ENCODE measurements at places on chromosomes 2 and 18.

GRCh38 chr2:29751390-29751789, 170.0 kb downstream of the ALK start:
- no peak for DNase-seq

GRCh38 chr2:237585590-237586221, 4.8 kb downstream of the RAB17 start:
- DNase-seq, result no peak

- no peak for DNase-seq
Measured at GRCh38 chr18:27185025-27185763, at the start of gene CHST9. Gene CHST9 (minus strand): TSS chr18:27185308. CDS start chr18:27142809, 42,499 bp downstream.

GRCh38 chr2:70565039-70565731, 11.6 kb upstream of the TGFA start:
- DNase-seq, result no peak

- peak; percentile 21 for DNase-seq
Measured at GRCh38 chr2:190713471-190713870, 64.6 kb downstream of the NAB1 start.

- no peak for DNase-seq
Measured at GRCh38 chr2:175418224-175418835, 236.8 kb upstream of the ATP5MC3 start.

DNA sequence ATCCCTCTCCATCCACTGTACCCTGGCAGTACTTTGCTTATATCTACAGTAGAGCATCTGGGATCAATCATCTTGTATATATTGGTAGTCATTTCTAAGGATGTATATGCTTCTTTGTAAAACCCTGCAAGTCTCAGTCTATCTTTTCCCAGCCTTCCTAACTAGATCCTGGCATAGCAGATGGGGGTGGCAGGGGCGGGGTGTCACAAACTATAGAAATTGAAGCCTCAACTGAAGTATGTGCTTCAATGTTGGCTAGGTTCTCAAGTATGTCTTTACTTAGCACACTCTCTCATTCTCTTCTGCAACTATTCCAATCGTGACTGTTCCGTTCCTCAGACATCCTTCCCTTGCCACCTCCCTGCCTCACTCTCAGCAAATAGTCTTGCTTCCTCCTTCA, 30.1 kb upstream of the AGPS start:
- DNase-seq, result no peak

- peak; percentile 46 for DNase-seq
Measured at GRCh38 chr2:121478996-121479745, 51.5 kb upstream of the RNU4ATAC start.

- peak; percentile 0 for DNase-seq
Measured at GRCh38 chr2:81266106-81266505, 961.6 kb upstream of the LRRTM1 start.

DNA sequence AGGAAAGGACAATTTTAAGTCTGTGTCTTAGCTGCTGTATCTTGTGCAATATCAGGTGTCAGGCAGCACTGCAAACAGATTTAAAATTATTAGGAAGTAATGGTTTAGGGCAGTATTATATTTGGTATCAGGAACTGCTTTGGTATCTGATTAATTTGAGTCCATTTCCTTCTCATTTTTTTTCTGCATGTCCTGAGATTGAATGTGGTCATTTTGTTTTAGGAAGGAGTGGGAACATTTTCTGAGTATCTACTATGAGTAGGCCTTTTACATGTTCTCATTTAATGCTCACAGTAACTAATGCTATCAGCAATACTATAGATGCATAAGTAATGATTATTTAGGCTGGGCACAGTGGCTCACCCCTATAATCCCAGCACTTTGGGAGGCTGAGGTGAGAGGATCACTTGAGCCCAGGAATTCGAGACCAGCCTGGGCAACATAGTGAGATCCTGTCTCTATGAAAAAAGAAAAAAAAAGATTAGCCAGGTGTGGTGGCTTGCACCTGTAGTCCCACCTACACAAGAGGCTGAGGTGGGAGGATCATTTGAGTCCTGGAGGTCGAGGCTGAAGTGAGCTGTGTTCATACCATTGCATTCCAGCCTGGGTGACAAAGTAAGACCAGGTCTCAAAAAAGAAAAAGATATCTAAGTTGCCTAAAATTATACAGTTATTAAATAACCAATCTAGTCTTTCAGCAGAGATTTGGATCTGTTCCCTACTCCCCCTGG, 4.7 kb downstream of the FMNL2 start:
- no peak for DNase-seq

DNA sequence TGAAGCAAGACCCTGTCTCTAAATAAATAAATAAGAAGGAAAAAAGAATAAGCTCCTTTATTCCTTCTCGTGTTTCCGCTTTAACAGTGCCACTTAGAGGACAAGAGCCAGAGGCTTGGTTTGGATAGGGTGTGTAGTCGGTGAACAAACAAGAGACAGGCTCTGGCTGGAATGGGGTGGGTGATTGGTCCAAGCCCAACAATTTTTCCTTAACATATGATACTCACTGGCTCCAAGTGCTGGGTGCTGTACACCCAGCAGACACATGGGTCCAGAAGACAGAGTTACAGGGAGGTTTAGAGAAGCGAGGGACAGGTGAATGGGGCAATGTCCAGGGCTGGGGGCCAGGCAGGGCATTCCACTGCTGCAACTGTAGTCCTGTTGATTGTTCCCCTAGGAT, 77.8 kb downstream of the NCAPH start:
- DNase-seq, result no peak

GRCh38 chr2:28413899-28414295, 21.2 kb downstream of the FOSL2 start:
- no peak for DNase-seq

- peak; percentile 4 for DNase-seq
Measured at GRCh38 chr2:216743781-216744180, 48.4 kb upstream of the IGFBP5 start.

GRCh38 chr18:48611203-48611602, 72.4 kb downstream of the CTIF start:
- no peak for DNase-seq

- no peak for DNase-seq
Measured at GRCh38 chr18:56756966-56757365, 105.8 kb downstream of the WDR7 start.

DNA sequence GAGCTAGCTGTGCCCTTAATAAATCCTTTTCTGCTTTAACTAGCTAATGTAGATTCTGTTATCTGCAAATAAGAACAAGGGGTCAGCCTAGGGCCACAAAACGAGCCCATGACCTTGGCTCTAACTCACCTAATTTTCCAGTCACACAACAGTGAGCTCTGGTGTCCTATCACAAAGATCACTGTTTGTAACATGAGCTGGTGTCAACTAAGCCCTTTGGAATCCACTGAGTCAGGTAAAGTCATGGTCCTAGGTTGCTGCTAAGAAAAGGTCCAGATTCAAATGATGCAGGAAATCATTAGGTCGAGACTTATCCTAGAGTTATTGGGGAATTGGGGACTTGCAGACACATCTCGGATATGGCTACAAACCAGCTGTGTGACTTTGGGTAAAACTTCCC, 49.9 kb downstream of the ST8SIA5 start:
- DNase-seq, result no peak

DNA sequence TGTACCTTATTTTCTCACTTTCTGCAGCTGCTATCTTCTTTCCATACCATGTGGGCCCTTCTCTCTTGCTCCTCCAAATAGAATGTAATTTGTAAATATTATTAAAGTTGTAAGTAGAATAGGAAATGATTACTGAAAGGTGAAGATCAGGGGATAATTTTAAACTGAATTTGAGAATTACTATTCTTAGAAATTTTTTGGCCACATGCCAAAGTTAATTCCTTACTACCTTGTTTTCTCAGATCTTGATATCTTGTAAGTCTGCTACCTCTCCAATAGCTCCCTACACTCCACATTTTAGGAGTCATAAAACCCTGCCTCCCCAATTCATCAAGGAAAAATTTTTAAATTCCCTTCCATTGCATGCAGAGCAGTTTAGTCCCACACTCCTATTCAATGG, 442.7 kb downstream of the SATB2 start:
- no peak for DNase-seq

GRCh38 chr2:62787386-62787785, 81.9 kb downstream of the EHBP1 start:
- peak; percentile 52 for DNase-seq

- no peak for DNase-seq
Measured at GRCh38 chr2:437756-438393, 150.0 kb upstream of the ALKAL2 start.

DNA sequence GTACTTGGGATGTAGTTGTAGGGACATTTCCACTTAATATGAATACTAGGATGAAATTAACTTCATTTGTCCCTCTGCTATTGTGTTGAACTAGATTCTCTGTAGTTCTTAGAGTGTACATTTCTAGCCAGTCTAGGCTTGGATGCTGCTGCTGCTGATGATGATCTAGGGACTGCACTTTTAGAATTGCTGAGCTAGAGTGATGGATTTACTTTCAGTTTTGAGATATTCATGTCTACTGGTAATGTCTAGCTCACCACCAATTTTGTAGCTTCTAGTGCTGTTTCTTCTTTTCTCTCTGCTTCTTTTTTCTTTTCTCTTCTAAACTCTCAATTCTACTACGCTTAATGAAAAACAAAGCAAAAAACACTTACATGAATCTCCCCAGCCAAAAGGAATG, 49.4 kb downstream of the MRPS9 start:
- no peak for DNase-seq

DNA sequence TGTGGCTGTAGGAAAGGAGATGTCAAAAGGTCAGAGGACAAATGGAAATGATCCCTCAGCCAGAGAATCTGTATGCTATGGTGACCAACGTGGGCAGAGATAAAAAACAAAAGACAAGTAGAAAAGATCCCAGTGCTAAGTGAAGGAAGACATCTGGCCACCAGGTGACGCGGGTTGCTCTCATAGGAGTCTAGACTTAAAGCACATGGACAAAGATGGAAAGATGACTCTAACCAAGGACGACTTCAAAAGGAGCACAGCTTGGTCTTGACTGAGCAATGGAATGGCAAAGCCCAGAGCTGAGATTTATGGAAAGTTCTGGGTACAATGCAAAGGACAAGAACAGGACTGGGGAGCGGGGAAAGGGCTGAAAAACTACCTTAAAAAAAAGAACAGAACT, 96.8 kb downstream of the CLIP4 start:
- DNase-seq, result no peak

DNA sequence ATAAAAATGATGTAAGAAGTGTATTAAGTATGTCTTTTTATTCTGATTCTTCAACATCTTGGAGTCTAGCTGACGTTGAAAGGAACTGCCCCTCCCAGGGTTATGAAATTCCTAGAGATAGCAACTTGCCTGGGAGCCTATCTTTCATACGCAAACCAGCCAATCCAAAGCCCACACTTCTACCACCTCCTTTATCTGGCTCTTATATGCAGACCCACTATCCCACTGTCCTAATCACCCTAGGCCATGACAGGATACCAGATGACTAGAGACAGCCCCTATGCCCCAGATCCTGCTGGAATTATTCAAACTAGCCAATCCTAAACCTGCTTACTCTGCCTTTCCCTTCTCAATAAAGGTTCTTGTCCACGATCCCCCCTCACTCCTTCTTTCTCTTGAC, 11.8 kb upstream of the CDC42EP3 start:
- no peak for DNase-seq

- DNase-seq, result no peak
Measured at GRCh38 chr2:225471039-225471438, 71.5 kb downstream of the NYAP2 start.

GRCh38 chr2:16716944-16717343, 51.3 kb upstream of the CYRIA start:
- DNase-seq, result no peak

DNA sequence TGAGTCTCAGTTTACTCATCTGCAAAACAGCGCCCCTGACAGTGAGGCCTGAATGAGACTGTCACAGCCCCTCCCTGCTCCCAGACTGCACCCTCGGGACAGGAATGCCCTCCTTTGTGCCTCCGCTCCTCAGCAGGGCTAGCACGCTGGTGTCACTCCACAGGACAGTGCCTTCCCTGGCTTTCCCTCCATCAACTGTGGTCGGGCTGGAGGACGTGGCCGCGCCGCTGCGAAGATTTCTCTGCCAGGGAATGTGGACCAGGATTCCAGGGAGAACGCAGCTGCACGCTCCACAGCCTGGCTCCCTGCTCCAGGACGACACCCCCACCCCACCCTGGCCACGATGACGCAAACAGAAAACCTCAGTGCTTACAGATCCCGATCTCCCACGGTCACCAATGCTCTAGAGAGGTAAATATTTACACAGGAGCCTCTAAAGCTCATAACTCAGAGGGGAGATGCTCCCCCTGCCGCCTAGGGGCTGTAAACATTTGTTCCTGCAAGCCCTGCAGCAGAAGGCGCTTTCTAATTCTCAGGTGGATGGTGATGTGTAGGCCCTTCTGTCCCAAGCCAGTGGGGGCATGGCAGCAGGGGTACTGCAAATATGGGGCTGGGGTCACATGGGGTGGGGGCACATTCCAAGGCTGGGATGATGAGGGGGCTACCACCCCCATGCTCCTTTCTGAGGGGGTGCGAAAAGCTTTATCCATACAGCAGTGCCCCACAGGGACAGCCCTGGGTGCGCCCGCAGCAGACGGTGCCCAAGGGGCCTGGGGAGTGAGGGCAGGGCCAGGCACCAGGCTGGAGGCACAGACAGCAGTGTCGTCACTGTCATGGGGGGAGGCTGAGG, 12.4 kb downstream of the HS6ST1 start:
- peak; percentile 91 for DNase-seq

DNA sequence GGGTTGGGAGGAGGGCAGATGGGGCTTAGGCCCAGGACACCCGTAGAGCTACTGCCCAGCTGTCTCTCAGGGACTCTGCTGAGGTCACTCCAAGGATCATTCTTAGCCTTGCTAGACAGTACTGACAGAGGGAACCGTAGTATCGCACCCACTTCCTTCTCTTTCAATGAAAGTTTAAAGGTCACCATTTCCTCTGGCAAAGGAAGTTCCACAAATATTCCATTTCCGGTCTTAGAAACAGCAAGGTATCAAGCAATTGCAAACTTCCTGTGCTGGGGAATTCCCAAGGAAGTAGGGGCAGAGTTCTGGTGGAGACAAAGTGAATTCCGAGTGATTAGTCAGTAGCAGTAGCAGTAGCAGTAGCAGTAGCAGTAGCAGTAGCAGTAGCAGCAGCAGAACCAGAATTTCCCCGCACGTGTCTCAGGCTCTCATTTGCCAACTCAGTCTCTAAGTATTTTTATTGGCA, 24.7 kb downstream of the IL1B start:
- peak; percentile 95 for DNase-seq

DNA sequence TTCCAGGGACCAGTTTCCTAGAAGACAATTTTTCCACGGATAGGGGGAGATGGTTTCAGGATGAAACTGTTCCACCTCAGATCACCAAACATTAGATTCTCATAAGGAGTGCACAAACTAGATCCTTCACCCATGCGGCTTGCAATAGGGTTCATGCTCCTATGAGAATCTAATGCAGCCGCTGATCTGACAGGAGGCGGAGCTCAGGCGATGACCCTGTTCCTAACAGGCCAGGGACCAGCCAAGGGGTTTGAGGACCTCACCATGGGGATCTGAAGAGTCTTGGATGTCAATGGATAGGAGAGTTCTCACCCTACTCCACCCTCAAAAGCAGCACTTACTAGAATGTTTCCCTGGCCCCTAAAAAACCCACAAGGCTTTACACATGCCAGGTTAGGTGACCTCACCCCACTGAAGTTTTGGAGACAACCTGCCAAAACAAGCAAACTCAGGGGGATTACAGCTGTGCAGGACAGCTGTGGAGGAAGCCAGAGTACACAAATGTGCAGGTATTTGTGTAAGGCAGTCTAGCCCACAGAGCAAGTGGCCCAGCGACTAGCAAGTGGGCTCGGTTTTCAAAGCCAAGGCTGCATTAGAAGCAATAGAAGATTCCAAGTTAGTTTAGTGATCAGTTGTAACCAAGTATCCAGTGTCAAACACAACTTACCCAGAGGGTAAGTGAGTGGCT, 3.9 kb downstream of the EVA1A start:
- DNase-seq, result no peak
